AG10803 (cell line): ENCODE measurements at places on chromosomes 16 and 17.

- peak; percentile 23 for DNase-seq
Observed at GRCh38 chr17:2634361-2634960, 41.0 kb downstream of the PAFAH1B1 start.

- DNase-seq = no peak
Observed at GRCh38 chr16:71618429-71618828, 7.6 kb upstream of the MARVELD3 start.

- no peak for DNase-seq
Observed at GRCh38 chr16:5874899-5875298, 777.3 kb upstream of the EEF2KMT start.

DNA sequence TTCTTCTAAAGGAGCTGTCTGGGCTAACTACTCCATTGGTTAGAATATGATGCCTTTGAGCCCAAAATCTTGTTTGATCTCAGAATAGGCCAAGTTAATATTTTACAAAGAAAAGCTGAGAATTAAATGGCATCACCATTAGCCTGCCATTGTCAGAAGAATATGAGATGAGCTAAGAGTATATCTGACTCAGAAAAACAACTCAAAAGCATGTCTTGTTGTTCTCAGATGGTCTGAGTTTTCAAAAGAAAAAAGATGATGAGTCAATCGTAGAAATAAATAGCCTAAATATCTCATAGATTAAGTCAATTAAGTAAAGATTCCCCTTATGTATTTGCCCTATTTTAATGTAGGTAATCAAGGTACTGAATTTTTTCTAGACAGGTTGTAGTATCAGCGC, 197.1 kb upstream of the TBX2 start:
- no peak for DNase-seq

DNA sequence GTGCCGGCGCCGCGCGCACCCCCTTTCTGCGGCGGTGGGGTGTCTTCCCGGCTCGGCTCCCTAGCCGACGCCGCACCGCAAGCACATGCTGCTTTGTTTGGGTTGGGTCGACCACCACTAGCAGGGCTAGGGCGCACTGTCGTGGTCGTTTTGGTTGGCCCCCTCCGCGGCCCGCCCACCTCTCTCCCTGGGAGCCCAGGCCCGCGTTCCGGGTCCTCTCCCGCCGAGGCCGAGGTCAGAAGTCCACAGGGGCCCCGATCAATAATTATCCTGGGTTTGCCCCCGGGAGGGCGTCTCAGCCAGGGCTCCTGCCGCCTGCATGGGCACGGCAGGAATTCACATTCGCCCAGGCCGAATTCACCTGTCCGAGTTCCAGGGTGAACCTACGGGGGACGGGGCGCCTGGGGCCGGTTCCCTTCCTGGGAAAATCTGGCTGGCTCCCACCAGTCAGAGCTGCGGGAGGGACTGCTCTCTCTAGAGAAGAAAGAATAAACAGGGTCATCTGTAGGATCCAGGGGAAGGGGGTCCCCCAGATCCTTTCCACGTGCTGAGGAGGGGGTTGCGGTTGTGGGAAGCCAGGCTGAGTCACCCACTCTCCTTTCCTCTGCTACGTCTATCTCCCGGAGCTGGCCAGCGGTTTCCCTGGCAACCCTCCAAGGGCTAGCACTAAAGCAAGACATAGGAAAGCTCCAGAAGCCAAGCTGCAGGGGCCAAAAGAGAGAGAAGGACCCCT, 584 bp upstream of the STAT5B start:
- peak; percentile 73 for DNase-seq

DNA sequence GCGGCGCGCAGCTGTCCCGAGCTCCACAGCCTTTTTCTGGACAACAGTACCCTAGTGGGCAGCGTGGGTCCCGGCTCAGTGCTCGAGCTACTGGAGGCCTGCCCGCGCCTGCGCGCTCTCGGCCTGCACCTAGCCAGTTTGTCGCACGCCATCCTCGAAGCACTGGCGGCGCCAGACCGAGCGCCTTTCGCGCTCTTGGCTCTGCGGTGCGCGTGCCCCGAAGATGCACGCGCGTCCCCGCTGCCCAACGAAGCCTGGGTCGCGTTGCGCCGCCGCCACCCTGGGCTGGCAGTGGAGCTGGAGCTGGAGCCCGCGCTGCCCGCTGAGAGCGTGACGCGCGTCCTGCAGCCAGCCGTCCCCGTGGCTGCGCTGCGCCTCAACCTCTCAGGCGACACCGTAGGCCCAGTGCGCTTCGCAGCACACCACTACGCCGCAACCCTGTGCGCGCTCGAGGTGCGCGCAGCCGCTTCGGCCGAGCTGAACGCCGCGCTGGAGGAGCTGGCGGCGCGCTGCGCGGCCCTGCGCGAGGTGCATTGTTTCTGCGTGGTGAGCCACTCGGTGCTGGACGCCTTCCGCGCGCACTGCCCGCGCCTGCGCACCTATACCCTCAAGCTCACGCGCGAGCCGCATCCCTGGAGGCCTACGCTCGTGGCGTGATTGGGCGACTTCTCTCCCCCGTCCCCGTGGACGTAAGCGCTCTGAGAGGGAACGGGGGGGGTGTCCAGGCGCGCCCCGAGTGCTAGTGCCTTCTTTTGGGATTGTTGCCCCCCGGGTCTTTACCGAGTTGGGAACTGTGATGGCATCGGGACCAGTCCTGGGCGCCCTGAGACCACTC, 1.2 kb upstream of the HSF4 start:
- DNase-seq = peak; percentile 39

DNA sequence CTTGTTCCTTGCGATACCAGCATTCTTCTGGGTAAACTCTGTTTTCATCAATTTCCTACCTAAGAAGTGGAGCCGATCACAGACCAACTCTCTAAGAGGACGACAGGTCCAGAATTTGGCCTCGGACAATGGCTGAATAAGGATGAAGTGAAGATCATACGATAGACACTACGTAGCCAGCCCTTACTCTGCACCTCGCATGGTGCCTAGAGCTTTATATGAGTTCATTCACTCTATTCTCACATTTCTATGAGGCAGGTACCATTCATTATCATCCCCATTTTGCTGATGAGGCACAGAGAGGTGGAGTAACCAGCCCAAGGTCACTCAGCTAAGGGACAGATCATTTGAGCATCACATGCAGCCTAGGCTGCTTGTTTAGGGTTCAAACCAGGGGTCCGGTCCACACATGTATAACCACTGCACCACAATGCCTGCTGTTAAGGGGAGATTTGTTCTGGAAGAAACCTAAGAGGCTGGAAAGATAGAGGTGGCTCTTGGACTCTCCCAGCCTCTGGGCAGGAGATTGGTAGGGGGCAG, 78.6 kb downstream of the MYH11 start:
- DNase-seq = no peak

GRCh38 chr17:45814622-45815606, 29.8 kb upstream of the SPPL2C start:
- no peak for DNase-seq

GRCh38 chr17:10081571-10082169, 116.7 kb downstream of the GAS7 start:
- no peak for DNase-seq

DNA sequence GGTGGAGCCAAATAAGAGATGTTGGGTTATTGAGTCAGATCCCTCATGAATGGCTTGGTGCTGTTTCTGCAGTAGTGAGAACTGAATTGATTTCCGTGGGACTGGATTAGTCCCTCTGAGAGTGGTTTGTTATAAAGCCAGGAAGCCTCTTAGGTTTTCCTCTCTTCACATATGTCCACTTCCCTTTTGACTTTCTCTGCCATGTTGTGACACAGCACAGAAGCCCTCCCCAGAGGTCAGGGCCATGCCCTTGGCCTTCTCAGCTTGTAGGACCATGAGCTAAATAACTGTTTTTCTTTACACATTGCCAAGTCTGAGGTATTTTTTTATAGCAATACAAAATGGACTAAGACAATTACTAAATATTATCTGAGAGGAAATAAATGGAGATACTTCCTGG, 10.3 kb upstream of the HAPSTR1 start:
- DNase-seq = no peak

- DNase-seq = no peak
Observed at GRCh38 chr17:81987161-81987770, 9.8 kb downstream of the ASPSCR1 start.

DNA sequence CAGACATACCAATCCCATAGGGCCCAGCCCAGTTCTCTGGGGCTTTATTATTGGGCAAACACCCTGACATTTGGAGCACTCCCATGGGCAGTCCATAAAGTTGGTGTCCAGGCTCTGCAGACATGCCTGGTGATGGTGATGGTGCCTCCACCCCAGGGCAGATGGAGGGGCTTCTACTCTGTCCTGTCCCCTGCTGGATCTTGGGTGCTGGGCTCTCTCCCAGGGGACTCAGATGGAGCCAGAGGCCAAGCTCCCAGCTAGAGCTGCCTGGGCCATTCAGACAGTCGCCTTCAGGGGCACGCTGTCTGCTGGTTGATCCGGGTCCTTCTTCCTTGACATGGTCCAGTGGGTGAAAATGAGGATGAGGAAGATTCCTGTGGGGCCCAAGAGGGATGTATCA, 10.6 kb downstream of the CDH16 start:
- DNase-seq = no peak

DNA sequence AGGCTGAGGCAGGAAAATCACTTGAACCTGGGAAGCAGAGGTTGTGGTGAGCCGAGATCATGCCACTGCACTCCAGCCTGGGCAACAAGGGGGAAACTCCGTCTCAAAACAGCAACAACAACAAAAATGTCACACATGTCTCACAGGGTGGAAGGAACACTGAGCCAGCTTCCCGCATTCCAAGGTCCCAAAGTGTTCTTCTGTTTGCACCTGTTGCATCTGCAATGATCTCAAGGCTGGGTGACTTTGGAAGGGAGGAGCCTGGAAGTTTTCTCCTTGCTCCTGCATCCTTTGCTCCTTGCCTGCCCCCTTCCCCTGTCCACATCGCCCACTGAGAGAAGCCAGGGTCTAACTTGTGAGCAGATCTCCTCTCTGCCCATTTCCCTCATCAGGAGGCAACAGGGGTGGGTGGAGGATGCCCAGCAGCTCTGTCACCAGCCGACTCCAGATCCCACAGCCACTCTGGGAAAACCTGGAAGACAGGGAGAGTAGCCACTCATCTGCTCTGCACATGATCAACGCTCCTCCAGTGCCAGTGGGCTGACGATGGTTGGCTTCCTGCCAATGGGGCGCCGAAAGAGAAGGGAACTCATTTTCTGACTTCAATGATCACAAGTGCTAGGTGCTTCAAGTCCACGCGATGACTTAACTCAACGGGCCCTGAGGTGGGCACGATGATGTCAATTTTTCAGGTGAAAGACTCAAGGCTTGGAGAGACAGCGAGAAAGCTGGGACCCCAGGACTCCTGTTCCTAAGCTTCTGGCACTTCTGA, 12.6 kb downstream of the CHST6 start:
- no peak for DNase-seq

GRCh38 chr17:18184143-18185031, 759 bp downstream of the ALKBH5 start:
- DNase-seq = peak; percentile 42

- no peak for DNase-seq
Observed at GRCh38 chr17:13596241-13596923, 5.3 kb downstream of the HS3ST3A1 start.

GRCh38 chr16:74073456-74073855, 223.2 kb upstream of the PSMD7 start:
- DNase-seq = peak; percentile 11

DNA sequence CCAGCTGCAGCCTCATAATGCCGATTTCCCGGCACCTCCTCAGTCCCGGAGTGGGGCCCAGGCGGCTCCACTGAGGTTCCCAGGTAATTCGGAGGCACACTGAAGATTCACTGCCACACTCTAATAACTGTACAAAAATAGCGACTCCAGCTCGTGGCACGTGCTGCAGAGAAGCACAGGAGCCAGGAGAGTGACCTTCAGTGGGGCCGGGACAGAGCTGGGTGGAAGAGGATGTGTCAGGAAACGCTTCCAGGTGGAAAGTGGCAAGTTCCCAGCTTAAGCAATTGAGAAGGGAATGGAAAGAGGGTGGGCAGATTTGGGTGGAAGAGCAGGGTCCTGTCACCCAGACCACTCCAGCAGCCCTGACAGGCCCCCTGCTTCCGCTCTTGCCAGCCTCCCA, 3.1 kb upstream of the TRAP1 start:
- no peak for DNase-seq

GRCh38 chr16:54244061-54244886, 42.3 kb downstream of the IRX3 start:
- DNase-seq = no peak

GRCh38 chr17:13272296-13272695, 254.5 kb upstream of the ELAC2 start:
- DNase-seq = peak; percentile 5

- no peak for DNase-seq
Observed at GRCh38 chr16:58462997-58463941, 36.7 kb upstream of the NDRG4 start.

DNA sequence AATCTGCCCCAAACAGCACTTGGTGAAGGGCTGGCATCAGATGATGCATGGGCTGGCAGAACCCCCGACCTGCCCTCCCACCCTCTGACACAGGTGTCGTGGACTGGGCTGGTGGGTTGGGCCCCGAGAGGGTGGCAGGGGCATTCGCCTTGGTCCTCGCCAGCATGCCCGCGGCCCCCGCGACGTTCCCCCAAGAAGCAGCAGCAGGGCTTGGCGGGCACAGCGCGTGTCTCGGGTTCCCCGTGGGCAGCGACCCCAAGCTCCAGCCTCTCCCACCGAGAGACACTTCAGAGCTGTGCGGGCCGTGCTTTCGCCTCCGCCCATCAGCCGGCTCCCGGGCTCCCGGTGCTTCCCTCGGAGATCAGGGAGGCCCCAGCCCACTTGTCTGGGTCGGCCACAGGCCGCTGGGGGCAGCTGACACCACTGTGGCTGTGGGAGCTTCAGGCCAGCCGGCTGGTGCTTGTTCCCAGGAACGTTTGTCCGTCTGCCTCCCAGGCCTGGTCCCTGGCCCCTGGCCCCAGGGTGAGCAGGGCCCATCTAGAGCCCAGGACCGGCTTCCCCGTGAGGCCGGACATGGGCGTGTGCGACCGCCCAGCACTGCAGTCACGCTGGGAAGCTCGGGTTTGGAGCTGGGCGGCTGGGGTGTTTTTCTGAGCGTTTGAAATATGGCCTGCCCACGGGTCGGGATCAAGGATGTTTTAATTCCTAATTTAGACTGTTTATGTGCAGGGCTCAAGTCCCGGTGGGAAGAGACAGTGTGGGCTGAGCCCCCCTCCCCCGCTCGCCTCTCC, 16.6 kb downstream of the CACNA1H start:
- DNase-seq = no peak

- no peak for DNase-seq
Observed at GRCh38 chr17:60398227-60398959, 6.5 kb upstream of the USP32 start.

- no peak for DNase-seq
Observed at GRCh38 chr16:87621976-87622713, 19.8 kb downstream of the JPH3 start.

GRCh38 chr17:65356536-65356935, 204.9 kb downstream of the AXIN2 start:
- no peak for DNase-seq
